ENCODE measurements at places on chromosomes 11 and 22.
A peak's percentile ranks its signal among the peaks of the same experiment; 100 is the strongest.

GRCh38 chr22:47369431-47370015 lies 607.1 kb downstream of the TBC1D22A start:
- DNase-seq: no peak

- DNase-seq: no peak
These were observed 188.6 kb downstream of the PGR start for GRCh38 chr11:100941033-100941432.

- peak; percentile 37 for DNase-seq
These were observed 54.4 kb upstream of the JAM3 start for GRCh38 chr11:134014511-134014910.

GRCh38 chr11:130145975-130146776 lies 13.4 kb upstream of the ST14 start:
- DNase-seq: no peak

DNA sequence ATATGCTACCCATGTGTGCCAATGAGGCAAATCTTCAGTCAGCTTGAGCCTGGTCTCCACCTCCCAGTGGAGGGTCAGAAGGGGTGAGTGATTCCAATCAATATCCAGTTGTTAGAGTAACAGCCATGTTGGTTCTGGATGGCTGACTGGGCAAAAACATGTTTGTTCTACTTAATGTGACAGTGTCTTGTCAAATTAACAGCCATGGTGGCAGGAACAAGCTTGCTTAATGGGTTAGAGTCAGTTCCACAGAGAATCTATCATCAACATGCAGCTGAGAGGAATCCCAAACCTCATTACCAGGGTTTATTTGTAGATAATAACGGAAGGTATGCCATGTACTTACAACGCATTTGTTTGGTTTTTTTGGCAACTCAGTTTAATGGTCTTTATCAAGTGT lies 133.2 kb downstream of the SLC17A6 start:
- DNase-seq: no peak

GRCh38 chr11:111531687-111532364 lies 8.7 kb upstream of the LAYN start:
- DNase-seq: no peak

DNA sequence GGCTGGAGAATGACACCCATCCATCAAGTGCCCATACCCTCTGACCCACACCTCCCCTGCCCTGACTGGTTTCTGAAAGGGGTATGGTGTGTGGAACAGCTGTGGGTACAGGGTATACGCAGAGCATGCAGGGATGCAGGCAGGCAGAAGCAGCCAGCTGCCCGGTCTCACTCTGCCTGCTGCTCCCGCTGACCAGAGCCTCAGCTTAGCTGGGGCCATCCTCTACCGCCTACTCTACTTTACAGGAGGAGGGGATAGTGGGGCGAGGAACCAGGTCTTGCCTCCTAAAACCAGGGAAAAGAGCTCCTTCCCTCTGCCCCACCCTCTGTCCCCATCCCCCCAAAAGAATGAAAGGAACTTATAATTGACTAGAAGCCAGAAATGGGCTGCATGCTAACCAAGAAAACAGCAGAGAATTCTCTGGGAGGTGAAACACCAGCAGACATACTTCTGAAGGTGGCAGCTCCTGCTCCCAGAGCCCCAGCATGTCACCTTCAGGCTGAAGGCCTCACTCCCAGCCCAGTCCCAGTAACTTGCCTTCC lies 13.0 kb upstream of the CHRM4 start:
- DNase-seq: no peak

- DNase-seq: no peak
These were observed 43.0 kb downstream of the DBX1 start for GRCh38 chr11:20117291-20117690.

DNA sequence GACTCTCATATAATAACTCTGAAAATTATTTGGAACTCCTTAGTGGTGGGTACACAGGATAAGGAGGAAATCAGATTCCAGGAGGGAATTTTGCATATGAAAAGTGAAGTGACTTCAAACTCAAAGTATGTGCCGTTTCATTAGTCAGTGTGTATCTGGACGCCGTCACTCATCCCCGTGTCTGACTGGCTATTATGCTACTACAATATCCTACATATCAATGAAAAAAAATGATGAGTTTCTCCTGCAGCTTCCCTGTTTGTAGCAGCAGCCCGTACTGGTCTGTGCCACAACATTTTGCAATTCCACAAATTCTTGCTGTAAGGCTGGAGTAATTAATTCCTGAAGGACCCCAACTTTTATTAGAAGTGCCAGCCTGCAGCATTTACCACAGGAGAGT lies 16.5 kb downstream of the WT1 start:
- DNase-seq: no peak

Data from SHP77 treated with DMSO at 0.1 percent for 48 hours (cell line).